Renal pelvis (tissue), 12 donors: ENCODE measurements at places on chromosomes 11 and 22.

DNA sequence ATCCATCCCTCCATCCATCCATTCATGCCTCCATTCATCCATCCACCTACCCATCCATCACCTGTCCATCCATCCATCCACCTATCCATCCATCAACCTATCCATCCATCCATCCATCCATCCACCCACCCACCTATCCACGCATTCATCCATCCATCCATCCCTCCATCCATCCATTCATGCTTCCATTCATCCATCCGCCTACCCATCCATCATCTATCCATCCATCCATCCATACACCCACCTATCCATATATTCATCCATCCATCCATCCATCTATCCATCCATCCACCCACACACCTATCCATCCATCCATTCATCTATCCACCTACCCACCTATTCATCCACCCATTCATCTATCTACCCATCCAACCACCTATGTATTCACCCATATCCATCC is 13.8 kb downstream of the PARVG start:
- DNase-seq: no peak

GRCh38 chr22:32542066-32542676 is 67.6 kb downstream of the FBXO7 start:
- DNase-seq: no peak

DNA sequence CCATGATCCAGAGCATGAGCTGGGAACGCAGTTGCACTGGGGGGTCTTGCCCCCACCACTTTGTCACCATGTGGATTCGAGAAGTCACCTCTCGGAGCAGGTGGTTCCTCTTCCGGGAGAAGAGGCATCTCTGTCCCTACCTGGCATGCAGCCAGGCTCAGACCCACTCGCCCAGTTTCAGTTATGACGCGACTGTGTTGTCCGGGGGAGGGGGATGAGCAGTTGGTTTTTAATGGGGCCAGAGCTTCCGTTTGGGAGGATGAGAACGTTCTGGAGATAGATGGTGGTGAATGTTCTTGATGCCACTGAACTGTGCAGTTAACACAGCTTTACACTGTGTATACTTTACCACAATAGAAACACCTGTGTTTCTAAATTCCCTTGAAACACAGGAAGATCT is 41.5 kb downstream of the DHCR7 start:
- no peak for DNase-seq

DNA sequence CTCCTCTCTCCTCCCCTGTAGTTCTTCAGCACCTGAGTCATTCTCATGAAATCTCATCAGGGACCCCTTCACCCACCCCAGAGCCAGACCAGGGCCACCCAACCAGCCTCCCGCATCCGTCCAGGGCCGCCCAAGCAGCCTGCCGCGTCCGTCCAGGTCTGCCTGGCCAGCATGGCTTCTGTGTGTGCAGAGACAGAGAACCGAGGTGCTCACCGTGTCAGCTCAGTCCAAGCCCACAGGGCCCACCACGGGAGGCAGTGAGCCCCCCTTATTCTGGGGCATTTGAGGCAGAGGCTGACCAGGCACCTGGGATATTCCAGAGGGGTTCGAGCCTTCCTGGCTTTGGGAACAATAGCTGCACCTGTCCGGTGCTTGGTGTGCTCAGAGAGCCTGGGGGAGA is 1117.3 kb downstream of the BRD1 start:
- no peak for DNase-seq

- no peak for DNase-seq
Observed at GRCh38 chr22:23822101-23822671, 16.6 kb downstream of the DERL3 start.

- DNase-seq: no peak
Observed at GRCh38 chr11:115606498-115607220, 102.4 kb upstream of the CADM1 start.

DNA sequence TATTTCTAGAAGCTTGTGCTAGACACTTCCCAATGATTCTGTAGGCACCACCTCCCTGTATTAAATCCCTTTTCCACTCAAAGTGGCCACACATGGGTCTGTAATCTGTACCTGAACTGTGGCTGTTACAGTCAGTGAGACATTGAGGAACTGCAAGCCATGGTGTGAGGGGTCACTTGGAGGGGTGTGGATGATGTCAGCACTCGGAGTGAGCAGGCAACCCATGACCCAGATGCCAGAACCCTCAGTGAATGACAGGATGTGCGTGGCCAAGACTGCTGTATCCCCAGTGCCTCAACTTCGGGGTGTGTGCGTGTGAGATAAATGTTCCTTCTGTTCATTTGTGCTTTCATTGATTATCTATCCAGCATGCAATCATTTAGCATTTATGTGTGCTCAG is 14.7 kb upstream of the SHANK3 start:
- no peak for DNase-seq

DNA sequence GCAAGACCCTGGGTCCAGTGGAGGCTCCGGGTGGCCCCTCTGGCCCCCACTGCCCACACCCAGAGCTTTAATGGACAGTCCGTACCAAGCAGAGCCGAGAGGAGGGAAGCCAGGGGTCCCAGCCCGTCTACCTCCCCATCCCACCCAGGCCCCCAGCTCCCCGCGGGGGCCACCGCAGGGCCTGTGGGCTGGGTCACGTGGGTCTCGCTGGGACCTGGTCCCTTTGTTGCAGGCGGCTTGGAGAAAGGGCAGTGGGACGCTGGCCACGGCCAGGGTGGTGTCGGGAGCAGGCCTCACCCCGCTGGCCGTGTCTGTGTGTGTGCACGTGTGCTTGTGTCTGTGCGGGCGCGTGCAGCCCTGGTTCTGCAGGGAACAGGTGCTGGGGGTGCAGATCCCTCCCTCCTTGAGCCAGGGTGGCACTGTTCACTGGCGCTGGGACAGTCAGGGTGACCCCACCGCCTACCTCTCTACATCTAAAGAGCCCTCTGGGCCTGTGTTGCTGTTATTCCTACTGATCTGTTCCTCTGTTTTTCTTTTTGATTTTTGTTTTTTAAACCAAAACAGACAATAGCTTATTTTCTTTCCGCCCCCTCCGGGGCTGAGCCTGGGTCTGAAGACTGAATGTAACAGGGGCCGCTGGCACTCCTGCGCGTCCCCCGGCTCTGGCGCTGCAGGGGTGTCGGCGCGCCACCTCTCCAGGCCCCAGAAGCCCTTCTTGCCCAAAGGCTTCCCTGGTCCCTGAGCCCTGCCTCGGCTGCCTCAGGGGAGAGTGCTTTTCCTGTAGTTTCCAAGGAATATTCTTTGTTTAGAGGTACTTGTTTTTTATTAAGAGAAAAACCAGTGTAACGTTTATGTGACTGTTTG is 20.1 kb upstream of the TMEM191C start:
- DNase-seq: no peak

- no peak for DNase-seq
Observed at GRCh38 chr11:120032766-120033390, 105.0 kb downstream of the TRIM29 start.

GRCh38 chr11:10447445-10447844 is 7.6 kb upstream of the AMPD3 start:
- DNase-seq: no peak

DNA sequence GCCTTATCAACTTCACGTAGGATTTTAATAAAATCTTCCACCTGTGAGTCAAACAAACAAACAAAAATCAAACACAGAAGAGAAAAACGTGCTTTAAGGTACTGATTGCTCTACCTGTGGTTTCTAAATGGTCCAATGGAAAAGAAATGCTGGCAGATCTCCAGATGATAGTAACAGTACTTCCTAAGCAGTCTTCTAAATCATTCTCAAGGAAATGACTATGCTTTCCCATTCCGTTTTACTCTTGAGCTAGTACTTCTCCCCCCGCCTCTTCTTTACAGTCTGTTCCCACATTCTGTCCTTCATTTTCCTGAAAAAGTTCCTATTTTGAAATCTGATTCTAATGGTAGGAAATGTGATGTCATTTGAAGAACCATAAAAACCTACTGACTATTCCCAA is 25.4 kb downstream of the SAAL1 start:
- DNase-seq: no peak

DNA sequence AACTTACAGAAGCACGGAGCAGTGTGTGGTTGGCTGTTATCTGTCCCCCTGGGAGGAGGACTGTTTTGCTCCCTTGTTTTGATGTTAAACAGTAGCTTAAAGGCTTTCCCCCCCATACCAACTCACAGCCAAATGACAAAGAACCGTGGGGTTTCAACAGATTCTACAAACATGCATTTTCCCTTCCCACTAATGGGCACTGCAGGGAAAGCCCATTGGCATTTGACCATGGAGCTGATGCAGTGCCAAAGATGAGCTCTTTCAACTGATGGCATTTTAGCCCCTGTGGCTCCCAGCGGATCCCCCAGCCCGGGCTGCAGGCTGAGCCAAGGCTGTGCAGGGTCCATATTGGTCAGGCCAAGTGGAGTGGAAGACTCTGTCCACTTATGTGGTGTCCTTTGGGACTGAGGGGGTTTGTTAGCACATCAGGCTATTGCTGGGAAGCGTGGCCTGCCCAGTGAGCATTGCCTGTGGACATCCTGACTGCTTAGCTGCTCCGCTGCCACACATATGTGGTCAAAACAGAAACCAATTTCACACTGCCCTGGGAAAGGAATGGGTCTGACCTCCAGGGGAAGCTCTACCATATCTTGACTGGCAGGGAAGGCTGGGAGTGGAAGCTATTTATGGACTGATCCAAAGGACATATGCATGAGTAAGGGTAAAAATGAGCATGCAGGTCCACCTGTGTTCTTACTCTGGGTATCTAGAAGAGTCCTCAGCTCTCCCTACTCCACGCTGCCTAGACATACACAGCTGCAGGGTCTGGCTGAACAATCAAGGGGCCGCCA is 116.4 kb upstream of the PARVA start:
- DNase-seq: no peak

GRCh38 chr11:67268081-67268961 is 2.0 kb downstream of the GRK2 start:
- no peak for DNase-seq
